ENCODE measurements at places on chromosomes 2 and 18.

GRCh38 chr2:136297994-136298393 lies 180.0 kb upstream of the CXCR4 start:
- DNase-seq = no peak

DNA sequence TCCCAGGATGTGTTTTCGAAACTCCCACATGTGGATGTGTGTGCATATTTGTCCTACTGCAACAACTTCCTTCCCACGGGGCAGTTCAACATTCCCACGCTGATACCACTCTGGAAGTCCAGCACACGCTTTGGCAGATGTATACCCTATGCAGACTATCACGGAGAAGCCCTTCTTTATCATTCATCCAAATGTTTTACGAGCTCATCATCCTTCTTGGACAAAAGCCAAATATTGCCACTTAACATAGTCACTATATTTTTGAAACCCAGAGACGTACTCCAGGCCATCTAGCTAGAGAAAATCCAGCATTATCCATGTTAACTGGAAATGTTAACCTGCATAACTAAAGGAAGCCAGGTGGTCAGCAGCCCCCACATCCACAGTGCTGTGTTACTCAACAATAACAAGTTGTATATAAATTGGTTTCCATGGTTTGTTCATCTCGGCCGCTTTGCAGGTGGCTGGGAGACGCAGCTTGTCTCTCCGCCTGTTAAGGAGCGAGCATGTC lies 131.5 kb downstream of the ZNF532 start:
- DNase-seq = no peak

DNA sequence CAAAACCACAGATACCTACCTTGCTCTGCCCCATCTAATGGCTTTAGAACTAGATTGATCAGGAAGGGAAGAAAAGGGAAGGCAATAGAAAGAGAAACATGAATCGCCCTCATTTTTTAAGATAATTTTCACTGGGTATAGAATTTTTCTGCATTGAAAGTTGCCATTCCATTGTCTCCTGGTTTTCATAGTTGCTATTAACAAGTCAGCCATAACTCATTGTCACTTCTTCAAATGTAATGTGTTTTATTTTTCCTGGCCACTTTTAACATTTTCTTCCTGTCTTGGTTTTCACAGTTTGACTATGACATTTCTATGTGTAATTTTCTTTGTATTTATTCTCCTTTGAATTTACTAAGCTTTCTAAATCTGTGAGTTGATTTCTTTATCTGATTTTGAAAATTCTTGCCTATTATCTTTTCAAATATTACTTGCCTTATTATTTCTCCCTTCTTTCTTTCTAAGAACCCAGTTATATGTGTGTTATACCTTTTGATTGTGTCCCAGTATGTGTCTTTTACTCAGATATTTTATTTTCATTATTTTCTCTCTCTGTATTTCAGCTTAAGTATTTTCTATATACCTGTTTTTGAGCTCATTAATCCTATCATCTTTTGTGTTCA lies 85.5 kb upstream of the GLI2 start:
- no peak for DNase-seq

GRCh38 chr2:77161009-77161408 lies 361.2 kb downstream of the LRRTM4 start:
- no peak for DNase-seq

DNA sequence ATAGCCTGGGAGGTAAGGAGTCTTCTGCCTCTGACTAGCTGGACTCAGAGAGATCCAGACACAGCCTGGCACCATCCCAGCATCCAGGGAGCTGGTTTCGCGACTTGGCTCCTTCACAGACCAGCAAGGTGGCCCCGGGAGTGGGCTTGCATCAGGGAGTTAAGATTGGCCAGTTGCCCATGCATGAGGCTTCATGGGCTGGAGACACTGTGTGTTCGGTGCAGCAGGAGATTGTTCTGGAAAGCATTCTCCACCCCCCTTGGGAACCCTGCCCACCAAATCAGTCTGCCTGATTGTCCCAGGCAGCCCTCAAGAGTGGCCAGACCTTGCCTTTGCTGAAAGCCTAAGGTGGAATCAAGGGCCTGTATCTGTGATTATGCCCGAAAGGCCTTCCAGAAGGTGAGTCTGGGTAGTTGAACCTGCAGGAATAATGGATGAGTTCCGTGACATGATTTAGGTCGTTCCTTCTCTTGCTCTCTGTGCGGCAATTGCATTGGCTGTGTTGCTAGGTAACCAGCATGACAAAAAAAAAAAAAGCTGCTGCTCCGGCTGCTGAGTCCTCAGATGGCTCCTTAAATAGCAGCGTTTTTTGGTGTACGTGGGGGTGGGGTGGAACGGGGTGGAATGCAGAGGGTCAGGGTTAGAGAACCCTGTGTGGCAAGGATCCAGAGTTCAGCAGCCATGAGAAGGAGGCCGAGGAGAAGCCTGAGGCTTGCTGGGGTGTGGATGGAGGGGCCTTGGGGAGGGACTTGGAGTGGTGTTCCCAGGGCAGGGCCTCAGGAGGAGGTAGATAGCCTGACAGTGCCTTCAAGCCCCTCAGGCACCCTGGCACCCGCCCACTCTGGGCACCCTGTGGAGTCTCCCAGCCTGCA lies 93.0 kb upstream of the MCFD2 start:
- no peak for DNase-seq

GRCh38 chr18:63192885-63193349 lies 126.7 kb downstream of the BCL2 start:
- no peak for DNase-seq

- no peak for DNase-seq
Observed at GRCh38 chr2:176865336-176865735, 347.3 kb upstream of the HNRNPA3 start.

DNA sequence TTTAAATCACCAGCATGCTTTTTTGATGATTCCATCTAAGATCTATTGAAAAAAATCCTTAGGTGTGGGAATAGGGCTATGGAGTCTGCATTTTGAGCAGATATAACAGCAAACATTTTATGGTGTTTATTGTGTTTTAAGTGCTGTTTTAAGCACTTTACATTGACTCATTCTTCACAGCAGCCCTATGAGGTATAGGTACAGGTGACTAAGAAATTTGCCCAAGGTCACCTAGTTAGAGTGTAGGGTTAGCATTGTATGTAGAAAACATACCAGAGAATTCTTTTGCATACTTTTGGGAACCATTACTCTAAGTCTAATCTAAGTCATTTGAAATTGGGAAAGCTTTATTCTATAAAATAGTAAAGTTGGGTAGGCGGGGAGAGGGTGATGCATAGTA lies 31.3 kb downstream of the PPM1B start:
- DNase-seq = no peak
